Daoy (cell line): ENCODE measurements at places on chromosomes 6 and 20.

DNA sequence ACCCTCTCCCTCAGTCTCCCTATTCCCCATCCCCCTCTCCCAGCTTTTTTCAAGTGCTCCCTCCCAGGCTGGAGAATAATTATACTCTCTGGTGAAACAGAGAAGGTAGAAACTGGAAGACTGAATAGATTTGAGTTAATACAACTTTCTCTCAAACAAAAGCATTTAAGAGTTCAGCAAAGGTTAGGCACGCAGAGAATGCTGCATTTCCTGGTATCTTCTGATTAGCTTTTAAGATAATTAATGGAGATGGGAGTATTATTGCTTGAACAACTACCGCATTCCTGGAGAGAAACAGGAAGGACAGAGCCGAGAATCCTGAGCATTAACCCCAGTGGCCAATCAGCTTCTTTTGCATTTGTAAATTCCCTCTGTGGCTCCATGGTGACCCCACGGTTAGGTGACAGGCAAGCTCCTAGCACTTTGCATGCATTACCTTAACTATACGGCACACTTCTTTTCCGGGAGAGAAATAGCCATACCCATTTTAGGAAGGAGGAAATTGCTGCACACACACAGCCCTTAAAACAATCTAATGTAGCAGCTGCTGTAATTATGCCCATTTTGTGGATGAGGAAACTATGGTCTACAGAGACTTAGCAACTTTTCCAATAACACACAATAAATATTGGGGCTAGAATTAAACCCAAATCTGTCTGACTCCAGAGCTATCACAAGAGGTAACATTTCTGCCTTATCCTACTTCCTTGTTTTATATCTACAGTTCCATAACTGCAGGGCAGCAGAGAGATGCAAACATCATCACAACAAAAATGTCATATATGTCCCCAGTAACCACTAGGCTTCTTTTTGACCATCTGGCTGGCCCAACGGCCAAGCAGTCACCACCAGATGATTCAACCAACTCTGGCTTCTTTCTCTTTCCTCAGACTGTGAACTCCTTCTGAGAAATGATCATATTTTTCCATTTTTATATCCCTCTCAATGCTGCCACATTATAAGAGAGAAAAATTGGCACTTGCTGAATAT lies 169.9 kb downstream of the CD24 start:
- no peak for DNase-seq

DNA sequence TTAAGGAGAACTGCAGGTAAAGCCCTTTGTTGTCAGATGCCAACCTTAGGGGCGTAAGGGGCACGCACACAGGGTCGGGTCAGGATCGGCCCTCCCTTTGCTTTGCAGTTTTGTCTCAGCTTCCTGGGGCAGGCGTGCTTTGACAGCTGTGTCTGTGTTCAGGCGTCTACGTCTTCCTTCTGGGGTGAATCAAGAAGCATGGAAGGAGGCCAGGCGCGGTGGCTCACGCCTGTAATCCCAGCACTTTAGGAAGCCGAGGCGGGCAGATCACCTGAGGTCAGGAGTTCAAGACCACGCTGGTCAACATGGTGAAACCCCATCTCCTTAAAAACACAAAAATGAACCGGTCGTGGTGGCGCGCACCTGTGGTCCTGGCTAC lies 1.3 kb downstream of the ZGPAT start:
- no peak for DNase-seq

GRCh38 chr6:55058682-55059081 lies 115.6 kb upstream of the HCRTR2 start:
- no peak for DNase-seq

GRCh38 chr6:125781314-125781868 lies 9.4 kb upstream of the NCOA7 start:
- peak; percentile 65 for DNase-seq

DNA sequence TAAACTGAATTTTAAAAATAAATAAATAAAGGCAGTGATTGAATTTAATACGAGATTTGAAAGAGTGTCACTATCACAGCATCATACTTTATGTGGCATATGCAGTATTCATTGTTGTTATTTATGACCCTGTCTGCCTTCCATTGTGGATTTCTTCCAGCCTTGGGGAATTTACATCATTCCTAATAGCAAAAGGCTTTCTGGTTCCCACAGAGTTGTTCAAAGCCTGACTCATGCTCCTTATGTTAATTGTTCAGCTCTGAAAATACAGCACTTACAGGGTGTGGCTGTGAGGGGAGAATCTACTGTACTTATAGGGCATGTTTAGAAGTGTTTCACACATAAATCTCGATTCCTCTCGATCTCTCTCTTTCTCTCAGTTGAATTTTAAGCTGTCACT lies 54.4 kb downstream of the JAG1 start:
- peak; percentile 79 for DNase-seq

GRCh38 chr20:42957018-42957703 lies 232.5 kb downstream of the PTPRT start:
- no peak for DNase-seq

- DNase-seq = no peak
Measured at GRCh38 chr20:36112112-36112511, 42.4 kb upstream of the EPB41L1 start.

DNA sequence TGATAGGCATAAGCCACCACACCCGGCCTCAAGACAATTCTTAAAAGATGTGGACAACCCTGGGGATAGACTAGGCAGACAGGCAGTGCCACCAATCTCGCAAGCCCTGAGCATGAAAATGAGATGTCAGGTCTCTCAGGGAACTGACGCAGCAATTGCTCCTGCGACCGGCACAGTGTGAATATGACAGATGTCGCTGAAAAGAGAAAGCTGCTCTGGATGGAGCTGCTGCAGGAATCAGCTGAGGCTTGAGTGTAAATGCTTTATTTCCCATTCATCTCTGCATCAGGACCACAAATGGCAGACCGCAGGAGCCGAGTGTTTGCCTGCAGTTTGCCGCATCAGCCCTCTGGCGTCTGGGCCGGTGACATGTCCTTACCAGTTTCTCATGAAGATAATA lies 68.4 kb downstream of the TFAP2C start:
- no peak for DNase-seq

GRCh38 chr20:47805951-47806350 lies 20.7 kb upstream of the SULF2 start:
- DNase-seq = no peak

GRCh38 chr20:17430125-17430950 lies 100.8 kb downstream of the BFSP1 start:
- no peak for DNase-seq

DNA sequence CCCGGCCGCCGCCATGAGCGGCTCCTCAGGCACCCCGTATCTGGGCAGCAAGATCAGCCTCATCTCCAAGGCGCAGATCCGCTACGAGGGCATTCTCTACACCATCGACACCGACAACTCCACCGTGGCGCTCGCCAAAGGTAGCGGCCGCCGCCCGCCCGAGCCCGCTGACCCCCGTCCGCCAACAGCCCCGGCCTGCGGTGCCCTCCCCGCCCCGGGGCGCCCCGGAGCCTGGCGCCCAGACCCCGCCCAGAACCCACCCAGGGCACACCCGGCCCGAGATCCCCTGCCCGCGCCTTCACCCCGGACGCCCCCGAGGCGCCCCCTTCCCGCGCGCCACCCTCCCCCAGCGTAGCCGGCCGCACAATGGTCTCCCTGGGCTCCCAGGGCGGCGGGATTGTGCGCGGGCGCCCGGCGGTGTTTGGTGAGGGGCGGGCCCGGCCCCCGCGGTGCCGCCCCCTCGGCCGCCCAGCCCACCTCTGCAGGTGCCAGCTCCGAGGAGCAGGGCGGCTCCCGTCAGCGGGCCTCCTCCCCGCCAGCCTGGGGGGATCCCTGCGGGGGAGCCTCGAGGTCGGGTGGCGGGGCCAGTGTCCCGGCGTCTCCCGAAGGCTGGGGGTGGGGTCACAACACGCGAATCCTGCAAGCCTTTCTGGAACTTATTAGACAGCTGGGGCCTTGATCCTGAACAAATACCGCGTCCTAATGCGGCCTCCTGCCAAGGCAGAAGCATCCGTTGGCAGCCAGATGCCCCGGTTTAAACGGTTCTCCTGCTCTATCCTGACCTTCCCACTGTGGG lies 577 bp downstream of the LSM14B start:
- DNase-seq = peak; percentile 37

DNA sequence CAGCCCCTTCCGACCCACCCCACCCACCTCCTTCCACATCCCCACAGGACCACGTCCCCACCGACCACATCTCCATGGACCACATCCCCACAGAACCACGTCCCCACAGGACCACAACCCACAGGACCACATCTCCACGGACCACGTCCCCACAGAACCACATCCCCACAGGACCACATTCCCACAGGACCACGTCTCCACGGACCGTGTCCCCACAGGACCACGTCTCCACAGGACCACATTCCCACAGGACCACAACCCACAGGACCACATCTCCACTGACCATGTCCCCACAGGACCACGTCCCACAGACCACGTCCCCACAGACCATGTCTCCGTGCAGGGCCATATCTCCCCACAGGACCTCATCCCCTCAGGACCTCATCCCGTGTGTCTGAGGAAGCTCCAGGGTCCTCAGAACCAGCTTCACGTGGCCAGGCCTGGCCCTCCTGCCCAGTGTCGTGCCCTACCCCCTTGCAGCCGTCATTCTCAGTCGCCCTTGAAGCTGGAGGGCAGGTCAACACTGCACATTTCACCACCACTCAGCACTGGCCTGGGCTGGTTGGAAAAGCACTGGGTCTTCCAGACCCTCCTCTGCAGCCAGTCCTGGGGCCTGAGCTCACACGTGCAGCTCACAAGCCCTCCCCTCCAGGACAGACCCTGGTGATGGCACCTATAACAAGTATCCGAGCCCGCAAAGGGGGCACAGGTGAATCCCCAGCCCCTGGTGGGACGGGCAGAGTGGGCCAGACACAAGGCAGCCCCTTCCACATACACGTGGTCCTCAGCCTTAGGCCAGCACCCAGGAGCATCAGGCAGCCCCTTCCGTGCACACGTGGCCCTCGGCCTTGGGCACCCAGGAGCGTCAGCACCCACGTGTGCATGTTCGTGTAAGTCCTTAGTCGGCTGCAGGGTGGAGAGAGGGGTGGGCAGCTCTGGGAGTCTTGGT lies 3.9 kb downstream of the CHRNA4 start:
- DNase-seq = no peak

DNA sequence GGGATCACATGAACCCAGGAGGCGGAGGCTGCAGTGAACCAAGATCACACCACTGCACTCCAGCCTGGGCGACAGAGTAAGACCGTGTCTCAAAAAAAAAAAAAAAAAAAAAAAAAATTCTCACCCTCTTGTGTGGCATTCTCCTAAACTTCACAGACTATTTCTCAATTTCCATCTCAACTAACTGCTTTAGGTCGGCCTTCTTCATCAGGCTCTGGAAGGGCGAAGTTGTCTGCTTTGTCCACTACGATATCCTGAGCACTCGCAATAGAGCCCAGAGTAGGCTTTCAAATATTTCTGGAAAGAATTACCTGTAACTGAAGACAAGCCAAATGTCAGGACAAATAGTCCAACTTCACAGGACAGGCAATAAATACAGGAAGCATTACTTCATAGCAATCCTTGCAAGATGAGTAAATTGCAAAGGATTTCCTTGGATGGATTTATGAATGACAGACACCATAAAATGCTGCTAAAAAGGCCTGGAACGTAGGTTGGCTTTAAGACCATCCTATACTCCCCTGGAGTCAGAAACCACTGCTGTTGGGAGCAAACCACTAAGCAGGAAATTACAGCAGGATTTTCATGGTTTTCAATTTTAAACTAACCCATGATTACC lies 116.3 kb upstream of the SLC2A12 start:
- DNase-seq = no peak

- no peak for DNase-seq
Measured at GRCh38 chr6:167937948-167938911, 59.2 kb upstream of the KIF25 start.

- no peak for DNase-seq
Measured at GRCh38 chr20:1784586-1784985, 110.6 kb upstream of the SIRPA start.

DNA sequence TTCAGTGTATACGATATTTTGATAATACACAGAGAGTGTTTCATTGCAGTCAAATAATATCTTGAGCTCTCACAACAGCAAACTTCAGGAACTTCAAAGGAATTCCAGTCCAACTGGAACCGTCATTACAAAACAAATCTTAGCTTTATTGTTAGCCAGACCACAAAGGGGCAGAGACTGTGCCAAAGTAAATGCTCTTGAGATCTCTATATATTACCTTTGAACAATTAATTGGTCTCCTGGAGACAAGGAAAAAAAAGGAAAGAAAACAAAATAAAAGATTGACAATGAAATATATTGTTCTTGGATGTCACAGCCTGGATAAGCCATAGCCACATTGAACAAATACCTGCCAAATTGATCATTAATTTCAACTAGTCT lies 70.0 kb downstream of the FOXC1 start:
- peak; percentile 50 for DNase-seq

GRCh38 chr20:2023151-2023550 lies 29.3 kb upstream of the PDYN start:
- DNase-seq = no peak

- no peak for DNase-seq
Measured at GRCh38 chr20:6683021-6683977, 84.2 kb upstream of the BMP2 start.
